ENCODE measurements at places on chromosomes 7 and 10.
A peak's percentile ranks its signal among the peaks of the same experiment; 100 is the strongest.

- no peak for DNase-seq
Observed at GRCh38 chr7:79282882-79283602, 170.4 kb downstream of the MAGI2 start.

DNA sequence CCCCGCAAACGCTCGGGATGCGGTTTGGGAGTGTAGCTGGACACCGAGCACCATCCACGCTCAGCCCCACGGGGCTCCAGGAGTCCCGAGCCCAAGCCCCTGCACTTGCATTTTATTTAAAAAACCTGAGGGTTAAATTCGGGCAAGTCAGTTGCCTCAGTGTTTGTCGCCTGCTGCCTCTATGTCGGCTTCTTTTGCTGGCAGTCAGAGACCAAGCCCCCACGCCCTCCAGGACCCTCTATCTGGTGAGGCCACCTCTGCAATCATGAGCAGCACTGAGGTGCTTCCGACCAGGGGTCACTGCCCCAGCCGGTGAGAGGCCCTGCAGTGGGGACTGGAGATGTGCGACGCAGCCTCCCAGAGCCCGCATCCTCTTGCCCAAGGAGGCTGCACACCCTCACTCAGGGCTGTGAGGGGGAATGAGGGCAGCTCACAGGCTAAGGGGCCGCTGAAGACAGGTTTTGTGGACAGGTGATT lies 13.3 kb upstream of the ZNF273 start:
- DNase-seq, result no peak

GRCh38 chr10:8071006-8071405 lies 16.5 kb downstream of the GATA3 start:
- DNase-seq, result no peak

- DNase-seq, result peak; percentile 42
Observed at GRCh38 chr7:27179503-27180430, 5.3 kb downstream of the HOXA11 start.

GRCh38 chr7:87067788-87068187 lies 8.3 kb upstream of the ELAPOR2 start:
- DNase-seq, result no peak

DNA sequence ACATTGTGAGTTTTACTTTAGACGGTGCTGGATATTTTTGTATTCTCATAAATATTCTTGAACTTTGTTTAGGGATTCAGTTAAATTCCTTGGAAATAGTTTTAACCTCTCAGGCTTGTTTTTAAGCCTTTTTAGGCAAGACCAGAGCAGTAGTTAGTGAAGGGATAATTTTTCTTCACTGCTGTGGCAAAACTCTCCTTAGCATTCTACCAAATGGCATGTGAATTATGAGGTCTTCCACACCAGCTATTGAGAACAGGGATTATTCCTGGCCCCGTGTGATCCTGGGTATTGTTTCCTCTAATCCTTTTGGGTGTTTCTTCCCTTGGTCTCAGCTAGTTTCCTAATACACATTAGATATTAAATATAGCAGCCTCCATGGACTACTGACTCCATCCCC lies 46.2 kb downstream of the CCDC71L start:
- no peak for DNase-seq

DNA sequence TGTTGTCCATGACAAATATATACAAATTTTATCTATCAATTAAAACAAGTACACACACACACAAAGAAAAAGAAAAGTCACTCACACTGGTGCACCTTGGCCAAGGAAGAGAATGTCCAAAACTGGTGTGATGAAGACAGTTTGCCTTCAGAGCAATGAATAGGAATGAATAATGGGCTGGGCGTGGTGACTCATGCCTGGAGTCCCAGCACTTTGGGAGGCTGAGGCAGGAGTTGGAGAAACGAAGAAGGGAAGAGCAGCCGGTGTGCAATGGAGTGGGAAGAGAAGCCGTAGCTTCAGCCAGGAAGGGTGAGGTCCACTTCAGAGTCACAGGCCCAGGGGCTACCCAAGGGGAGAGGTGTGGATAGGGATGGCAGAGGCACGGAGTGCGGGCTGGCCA lies 253.6 kb downstream of the CCSER2 start:
- DNase-seq, result no peak

DNA sequence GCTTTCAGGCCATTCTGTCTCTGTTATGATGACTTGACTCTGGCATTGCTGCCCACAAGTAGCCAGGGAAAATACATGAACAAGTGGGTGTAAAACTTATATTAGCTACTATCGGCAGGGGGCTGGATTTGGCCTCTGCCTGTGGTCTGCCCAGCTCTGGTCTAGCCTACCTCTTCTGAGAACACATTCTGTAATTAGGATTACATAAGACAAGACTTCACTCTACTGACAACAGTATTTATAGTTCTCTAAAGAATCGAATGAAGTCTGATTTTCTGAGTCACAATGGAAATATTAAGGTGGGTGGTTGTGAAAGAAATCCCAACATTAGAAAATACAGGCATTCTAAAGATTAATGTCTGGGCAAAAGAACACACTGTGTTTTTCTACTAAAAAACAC lies 55.5 kb downstream of the DLD start:
- no peak for DNase-seq

- DNase-seq, result no peak
Observed at GRCh38 chr7:89849052-89849451, 305.2 kb upstream of the STEAP1 start.

- no peak for DNase-seq
Observed at GRCh38 chr7:15723841-15724240, 37.4 kb upstream of the MEOX2 start.

DNA sequence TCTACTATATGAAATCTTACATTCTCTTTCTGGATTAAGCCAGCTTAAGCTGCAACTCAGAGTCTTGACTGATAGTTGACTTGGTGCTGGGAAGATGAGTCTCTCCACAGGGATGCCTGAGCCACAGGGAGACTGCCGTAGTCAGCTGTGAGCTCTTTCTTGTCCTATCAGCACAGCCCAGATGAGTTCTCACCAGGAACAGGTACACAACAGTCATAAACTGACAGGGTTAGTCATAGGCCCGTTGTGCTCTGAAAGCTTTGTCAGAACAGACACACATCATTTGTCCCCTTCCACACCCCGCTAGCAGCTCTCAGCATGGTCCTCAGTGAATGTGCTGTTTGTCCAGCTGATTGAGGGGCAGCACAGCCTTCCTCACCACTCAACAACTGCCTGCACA lies 221.6 kb downstream of the RPS24 start:
- no peak for DNase-seq

DNA sequence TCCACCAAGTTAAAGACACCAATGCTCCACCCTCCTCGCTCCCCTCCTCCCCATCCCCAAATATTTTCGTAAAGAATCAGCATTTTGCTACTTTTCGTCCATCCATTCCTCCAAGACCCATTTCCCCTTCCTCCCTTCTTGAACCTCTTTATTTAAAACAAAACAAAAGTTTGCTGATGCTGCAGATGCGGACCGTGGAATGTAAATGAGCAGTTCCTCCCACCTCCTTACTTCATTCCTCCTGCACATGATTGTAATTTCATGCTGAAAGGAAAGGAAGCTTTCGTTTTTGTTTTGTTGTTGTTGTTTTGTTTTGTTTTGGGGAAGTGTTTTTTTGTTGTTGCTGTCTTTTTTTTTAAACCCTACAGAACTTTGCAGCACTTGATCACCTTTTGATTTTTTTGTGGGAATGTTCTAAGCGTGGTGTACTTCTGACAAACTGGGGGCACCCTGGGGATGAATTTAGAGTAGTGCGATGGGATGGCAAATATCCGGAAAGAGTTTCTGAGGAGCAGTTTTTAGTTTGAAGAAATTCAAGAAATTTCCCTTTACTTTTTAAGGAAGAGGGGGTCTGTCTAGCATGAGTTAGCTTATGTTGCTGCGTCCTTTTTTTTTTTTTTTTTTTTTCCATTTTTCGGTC lies 177.3 kb downstream of the TCF7L2 start:
- DNase-seq, result no peak

DNA sequence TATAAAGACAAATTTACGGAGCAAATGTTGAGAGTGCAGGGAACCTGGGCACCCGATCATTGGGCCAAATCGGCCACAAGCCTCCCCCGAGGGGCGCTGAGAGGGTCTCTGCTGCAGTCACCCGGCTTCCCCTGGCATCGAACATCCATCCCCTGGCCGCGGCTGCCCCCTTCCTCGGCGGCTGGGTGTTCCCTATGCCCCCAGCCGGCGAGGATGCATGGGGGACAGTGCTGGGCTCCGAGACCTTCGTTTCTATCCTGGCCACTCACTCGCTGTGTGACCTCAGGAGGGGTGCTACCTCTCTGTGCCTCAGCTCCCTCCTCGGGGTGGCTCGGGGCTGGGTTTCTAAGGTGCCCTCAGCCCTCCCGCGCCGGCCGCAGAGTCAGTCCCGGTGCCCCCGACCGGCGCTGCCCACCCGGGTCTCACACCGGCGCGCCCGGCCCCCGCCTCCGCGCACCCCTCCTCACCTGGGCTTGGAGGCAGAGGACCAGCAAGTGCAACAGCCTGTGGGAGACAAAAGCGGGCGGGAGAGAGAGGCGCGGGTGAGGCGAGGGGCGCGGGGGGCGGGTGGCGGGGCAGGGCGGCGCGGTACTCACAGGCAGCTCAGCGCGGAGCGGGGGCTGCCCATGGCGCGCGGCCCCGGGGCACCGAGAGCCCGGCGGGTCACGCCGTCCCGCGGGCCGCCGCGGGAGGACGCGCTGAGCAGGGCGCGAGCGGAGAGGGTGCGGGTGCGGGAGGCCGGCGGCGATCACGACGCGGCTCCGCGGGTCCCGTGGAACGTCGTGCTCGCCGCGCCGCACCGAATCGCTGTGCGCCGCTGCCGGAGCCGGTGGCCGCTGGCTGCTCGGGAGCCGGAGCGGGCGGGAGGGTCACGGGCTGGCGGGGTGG lies at the start of gene FGF8:
Gene FGF8 (minus strand): TSS at position 842 of the 888 bp plus-strand sequence. CDS start 214 bp downstream, at position 628.
- no peak for DNase-seq

Measured in hematopoietic multipotent progenitor cell treated with erythropoietin and hydrocortisone succinate and interleukin-3 and kit ligand, for 15 days (in vitro differentiated cells).